Aortic smooth muscle cell (primary cell): ENCODE measurements at places on chromosomes 5 and 9. TPM values are rescaled to one million over a fixed set of nuclear protein-coding genes. Genes with fewer than 3 reads are reported as not detected.

The PALM2AKAP2 gene
- total RNA-seq, result 18.2 and 20.3 TPM in 2 replicates

The WDR31 gene
- total RNA-seq, result 2.1 and 2.9 TPM in 2 replicates

The IFT74 gene
- total RNA-seq, result 16.0 and 17.0 TPM in 2 replicates

The HRCT1 gene
- total RNA-seq, result 1.3 and 2.2 TPM in 2 replicates

The MCTP1 gene
- total RNA-seq, result 2.1 and 4.4 TPM in 2 replicates

The MRPL22 gene
- 22.0 and 25.5 TPM in 2 replicates for total RNA-seq
